ENCODE measurements at places on chromosomes 2 and 18.

DNA sequence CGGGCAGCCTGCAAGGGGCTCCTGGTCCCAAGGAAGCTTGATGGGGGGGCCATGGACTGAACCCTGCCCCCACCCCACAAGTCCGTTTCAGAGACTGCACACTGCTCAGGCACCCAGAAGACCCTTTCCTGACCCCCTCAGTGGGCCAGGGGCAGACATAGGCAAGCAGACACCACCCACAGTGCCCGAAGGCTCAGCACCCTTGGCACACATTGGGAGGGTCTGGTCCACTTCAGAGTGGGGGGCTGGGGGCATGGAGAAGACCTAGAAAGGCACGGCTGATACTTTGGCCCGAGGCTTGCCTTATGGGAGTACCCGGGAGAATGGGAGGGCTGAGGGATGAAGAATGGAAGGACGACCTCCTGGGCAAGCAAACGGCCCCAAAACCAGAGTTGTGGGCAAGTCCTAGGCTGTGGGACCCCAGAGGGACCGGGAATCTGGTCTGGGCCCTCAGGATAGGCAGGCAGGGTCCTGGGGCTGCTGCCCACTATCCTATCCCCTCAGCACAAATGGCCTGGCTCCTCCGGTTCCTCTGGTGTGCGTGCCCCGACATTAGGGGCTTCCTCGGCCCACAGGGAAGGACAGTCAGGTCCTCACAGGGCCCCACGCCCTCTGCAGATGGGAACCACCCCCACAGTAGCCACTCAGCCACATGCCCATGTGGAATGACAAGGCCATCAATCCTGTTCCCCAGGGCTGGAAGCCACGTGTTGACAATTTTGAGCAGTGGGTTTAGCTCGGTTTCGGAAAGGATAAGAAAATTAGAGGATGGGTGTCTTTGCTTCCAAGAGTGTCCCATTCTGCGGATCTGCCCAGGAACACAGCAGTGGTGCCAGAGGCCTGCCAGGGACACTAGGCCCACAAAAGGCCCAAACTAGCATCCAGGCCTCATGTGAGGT, 15.0 kb upstream of the GPC1 start:
- DNase-seq, result no peak

- DNase-seq, result no peak
Measured at GRCh38 chr2:218873359-218874194, 7.1 kb upstream of the WNT10A start.

- DNase-seq, result no peak
Measured at GRCh38 chr2:27795093-27795834, 23.7 kb downstream of the MRPL33 start.

GRCh38 chr2:182144041-182144775, 158.6 kb downstream of the PPP1R1C start:
- DNase-seq, result no peak

- DNase-seq, result no peak
Measured at GRCh38 chr2:1862608-1863280, 118.4 kb upstream of the PXDN start.

DNA sequence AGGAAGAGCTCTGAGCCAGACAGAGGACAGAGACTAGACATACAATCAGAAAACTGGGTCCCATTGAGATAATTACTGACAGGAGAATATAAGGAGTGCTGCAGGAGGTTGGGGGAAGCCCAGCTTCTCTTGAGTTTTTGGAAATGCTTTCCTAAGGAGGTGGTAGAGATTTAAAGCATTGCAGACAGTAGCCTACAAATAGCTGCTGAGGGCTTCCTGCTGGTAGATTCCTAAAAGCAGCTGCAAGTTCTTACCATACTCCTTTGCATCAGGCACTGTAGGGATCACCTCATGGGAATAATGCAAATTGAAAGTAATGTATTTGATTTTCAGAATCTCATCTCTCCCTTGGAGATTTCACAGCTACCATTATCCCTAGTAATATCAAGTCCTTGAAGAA, 902.6 kb upstream of the GCFC2 start:
- DNase-seq, result no peak

- no peak for DNase-seq
Measured at GRCh38 chr2:29322011-29322410, 206.8 kb downstream of the CLIP4 start.

- DNase-seq, result no peak
Measured at GRCh38 chr2:15313657-15314056, 247.5 kb downstream of the NBAS start.

GRCh38 chr2:127101048-127101611, 5.8 kb downstream of the BIN1 start:
- no peak for DNase-seq

GRCh38 chr2:46690825-46691224, 211.5 kb downstream of the TMEM247 start:
- no peak for DNase-seq

GRCh38 chr18:6255116-6255705, 159.5 kb downstream of the L3MBTL4 start:
- peak; percentile 48 for DNase-seq

- no peak for DNase-seq
Measured at GRCh38 chr2:111705711-111706336, 178.2 kb downstream of the ANAPC1 start.

DNA sequence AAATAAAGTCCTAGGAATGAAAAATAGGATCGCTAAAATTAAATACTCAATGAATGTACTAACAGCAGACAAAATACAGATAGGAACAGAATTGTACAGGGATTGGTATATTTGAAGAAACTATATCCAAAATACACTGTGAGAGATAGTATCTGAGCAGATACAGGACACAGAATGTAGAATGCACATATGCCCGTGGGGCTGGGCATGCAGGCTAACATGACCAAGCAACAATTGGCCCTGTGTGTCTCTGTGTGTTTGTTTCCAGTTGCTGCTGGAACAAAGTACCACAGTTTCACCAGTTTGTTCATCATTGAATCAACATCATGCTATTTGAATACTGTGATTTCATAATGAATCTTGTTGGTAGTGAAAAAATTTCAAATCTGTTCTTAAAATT, 127.6 kb downstream of the PMAIP1 start:
- peak; percentile 87 for DNase-seq

DNA sequence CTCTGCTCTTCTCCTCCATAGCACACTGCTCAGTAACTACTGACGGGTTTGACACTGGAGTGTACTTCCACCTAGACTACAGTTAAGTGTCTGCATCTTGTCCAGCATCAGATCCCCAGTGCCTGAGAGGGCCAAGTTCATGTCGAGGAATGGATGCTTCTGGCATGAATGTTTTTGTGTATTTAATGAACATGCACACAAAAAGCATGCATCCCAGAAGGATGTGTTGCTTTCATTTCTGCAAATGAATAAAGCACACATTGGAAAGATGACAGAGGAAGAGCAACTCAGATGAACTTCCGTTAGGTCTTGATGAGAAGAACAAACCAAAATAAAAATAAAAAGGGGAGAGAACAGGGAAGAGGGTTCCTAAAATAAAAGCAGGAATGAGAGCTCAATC, 27.9 kb downstream of the C2orf49 start:
- DNase-seq, result no peak

DNA sequence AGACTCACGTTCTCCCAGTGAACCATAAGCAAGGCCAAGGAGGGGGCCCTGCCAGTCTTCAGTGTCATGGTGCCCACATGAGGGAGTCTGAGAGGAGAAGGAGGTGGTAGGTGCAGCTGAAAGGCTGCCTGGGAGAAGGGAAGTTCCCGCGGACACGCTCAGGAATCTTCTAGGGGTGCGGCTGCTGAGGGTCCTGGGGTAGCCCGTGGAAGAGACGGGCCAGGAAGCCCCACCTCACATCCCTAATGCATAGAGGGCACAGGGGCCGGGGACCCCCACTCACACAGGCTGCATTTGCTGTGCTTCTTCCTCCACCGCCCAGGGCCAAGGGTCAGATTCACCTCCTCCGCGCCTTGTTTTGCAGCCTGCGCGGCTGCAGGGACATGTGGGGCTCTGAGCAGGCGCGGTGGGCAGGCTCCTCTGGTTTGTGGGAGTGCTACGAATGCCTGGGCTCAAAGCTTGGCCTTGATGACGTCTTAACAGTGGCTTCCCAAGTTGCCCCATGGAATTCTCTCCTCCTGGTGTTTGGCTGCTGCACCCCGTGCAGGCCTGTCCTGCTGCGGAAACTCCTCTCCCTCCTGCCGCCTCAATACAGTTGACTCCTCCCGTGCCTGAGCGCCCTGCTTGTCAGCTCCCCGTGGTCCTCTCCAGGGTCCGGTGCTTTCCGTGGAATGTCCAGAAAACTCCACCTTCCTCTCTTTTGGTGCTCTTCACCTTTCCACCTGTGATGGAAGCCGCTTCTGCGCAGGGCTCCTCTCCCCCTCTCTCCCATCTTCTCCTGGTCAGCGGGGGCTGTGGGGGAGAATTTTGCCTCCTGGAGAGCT, 95.7 kb downstream of the VAPA start:
- DNase-seq, result no peak

- DNase-seq, result no peak
Measured at GRCh38 chr2:41970988-41971660, 76.7 kb upstream of the PKDCC start.

DNA sequence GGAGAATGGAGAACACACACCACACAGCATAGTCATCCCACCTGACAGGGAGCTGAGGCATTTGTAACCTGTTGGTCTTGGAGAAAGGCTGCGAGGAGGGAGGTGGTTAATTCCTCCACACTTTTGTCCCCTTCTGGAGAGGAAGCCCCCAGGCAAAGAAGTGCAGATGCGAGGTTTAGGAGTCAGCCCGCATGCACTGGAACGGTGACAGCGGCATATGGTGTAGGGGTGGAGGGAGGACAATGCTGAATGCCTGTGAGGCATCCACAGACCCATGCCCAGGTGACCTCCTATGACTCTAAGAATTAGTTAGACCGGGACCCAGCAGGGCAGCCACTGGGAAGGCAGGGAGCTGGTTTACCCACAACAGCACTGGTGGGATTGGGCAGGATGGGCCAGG, 12.2 kb downstream of the SPATA3 start:
- DNase-seq, result no peak

DNA sequence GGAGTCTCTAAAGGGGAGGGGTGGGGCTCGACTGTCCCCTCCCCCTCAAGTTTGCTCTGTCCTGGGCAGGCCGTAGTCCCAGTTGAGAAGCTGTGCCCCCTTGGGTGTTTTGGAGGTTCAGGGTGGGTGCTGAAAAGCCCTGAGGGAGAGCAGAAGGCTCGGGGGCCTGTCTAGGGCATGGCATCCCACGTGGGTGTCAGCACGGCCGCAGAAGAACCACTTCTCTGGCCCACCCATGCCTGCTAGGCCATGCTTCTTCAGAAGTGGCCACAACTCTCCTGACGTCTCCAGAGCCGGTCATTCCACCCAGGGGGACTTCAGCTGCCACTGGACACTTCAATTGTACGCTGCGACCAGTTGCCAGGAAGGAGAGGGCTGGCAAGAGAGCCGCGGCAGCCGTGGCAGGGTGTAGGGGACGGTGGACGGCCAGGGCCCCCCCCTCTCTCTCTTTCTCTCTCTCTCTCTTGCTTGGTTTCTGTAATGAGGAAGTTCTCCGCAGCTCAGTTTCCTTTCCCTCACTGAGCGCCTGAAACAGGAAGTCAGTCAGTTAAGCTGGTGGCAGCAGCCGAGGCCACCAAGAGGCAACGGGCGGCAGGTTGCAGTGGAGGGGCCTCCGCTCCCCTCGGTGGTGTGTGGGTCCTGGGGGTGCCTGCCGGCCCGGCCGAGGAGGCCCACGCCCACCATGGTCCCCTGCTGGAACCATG, at the start of gene INPP5D:
INPP5D (plus strand) TSS at position 546 of the 704 bp plus-strand sequence; CDS start at position 683, 137 bp downstream.
- DNase-seq, result peak; percentile 74

- DNase-seq, result no peak
Measured at GRCh38 chr2:98487806-98488189, 43.1 kb downstream of the INPP4A start.

DNA sequence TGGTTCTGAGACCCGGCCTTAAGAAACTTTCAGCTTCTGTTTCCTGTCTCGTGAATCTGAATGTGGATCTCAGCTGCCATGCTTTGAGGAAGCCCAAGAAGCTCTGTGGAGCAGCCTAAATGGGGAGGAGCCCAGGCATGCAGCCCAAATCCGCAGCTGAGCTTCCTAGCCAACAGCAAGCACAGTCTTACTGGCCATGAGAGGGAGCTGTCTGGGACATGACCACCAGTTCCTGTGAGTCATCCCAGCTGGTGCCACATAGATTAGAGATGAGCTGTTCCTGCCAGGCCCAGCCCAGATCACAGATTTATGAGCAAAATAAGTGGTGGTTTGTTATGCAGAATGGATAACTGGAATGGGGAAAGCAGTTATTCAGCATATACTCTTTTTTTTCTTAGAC, 224.4 kb upstream of the APCDD1 start:
- no peak for DNase-seq
